Endodermal cell (in vitro differentiated cells): ENCODE measurements at places on chromosomes 7 and 10. TPM values are rescaled to one million over a fixed set of nuclear protein-coding genes. Genes with fewer than 3 reads are reported as not detected.

PILRA gene
- total RNA-seq: 0.66 and 2.1 TPM in 2 replicates

LIPM gene
- not detected in 3 replicates for total RNA-seq

AGMO gene
- total RNA-seq: 0.23 TPM in 1 of 3 replicates, not detected in the others

TUBAL3 gene
- not detected in 2 replicates for total RNA-seq

ELFN1 gene
- 3.8 and 5.0 TPM in 2 replicates for total RNA-seq

IGF2BP3 gene
- 66.2 to 114 TPM (median 106 TPM) in 3 replicates for total RNA-seq

ABCC2 gene
- total RNA-seq: 0.28 to 0.90 TPM (median 0.40 TPM) in 3 replicates

NPTX2 gene
- 0.53 to 1.1 TPM (median 0.65 TPM) in 3 replicates for total RNA-seq

BLNK gene
- not detected in 2 replicates for total RNA-seq

CLEC5A gene
- not detected in 3 replicates for total RNA-seq

AKR1C3 gene
- 12.0 to 29.5 TPM (median 28.9 TPM) in 3 replicates for total RNA-seq

BTRC gene
- 22.4 to 38.2 TPM (median 36.3 TPM) in 3 replicates for total RNA-seq

SFTPA1 gene
- not detected in 3 replicates for total RNA-seq

ZNF853 gene
- total RNA-seq: 9.0 to 17.2 TPM (median 17.0 TPM) in 3 replicates

NYAP1 gene
- 7.2 and 9.3 TPM in 2 replicates for total RNA-seq

ALOX5 gene
- 0.63 and 1.1 TPM in 2 replicates for total RNA-seq

CYP2E1 gene
- 0.77 to 0.99 TPM in 2 of 3 replicates, not detected in the other for total RNA-seq

SLC26A3 gene
- total RNA-seq: not detected in 3 replicates

NUTM2A gene
- 0.28 to 0.95 TPM (median 0.46 TPM) in 3 replicates for total RNA-seq

IFIT2 gene
- total RNA-seq: 0.13 TPM in 1 of 3 replicates, not detected in the others

MBLAC1 gene
- total RNA-seq: 1.4 to 2.1 TPM (median 1.4 TPM) in 3 replicates

DLX5 gene
- not detected in 3 replicates for total RNA-seq

HSPA12A gene
- 9.7 to 16.9 TPM (median 15.4 TPM) in 3 replicates for total RNA-seq

CUZD1 gene
- total RNA-seq: not detected in 3 replicates

ATOH7 gene
- 0.46 to 1.5 TPM (median 0.67 TPM) in 3 replicates for total RNA-seq

CLCN1 gene
- total RNA-seq: 0.13 TPM in 1 of 3 replicates, not detected in the others

SPDYE9 gene
- total RNA-seq: not detected in 2 replicates

IL6 gene
- 0.61 to 0.64 TPM in 2 of 3 replicates, not detected in the other for total RNA-seq

GDF2 gene
- not detected in 2 replicates for total RNA-seq

CFAP69 gene
- total RNA-seq: 2.4 and 4.9 TPM in 2 replicates

STAG3 gene
- total RNA-seq: 0.95 to 2.8 TPM (median 1.2 TPM) in 3 replicates

CYP3A4 gene
- not detected in 3 replicates for total RNA-seq

THSD7A gene
- 0.73 and 0.86 TPM in 2 replicates for total RNA-seq

THAP5 gene
- total RNA-seq: 23.8 to 30.2 TPM (median 23.8 TPM) in 3 replicates

SEMA3C gene
- 0.09 to 0.54 TPM in 2 of 3 replicates, not detected in the other for total RNA-seq

PITRM1 gene
- total RNA-seq: 39.9 and 45.3 TPM in 2 replicates

SLC13A1 gene
- total RNA-seq: not detected in 3 replicates

PRRT4 gene
- total RNA-seq: 0.14 and 0.18 TPM in 2 replicates

IFIT1B gene
- total RNA-seq: not detected in 2 replicates

MOGAT3 gene
- 1.0 to 2.0 TPM (median 1.3 TPM) in 3 replicates for total RNA-seq

CPEB3 gene
- 1.3 to 1.8 TPM (median 1.6 TPM) in 3 replicates for total RNA-seq

TDRD1 gene
- total RNA-seq: 0.15 TPM in 1 of 3 replicates, not detected in the others

FAM25A gene
- not detected in 2 replicates for total RNA-seq

POLR2J2 gene
- 7.2 to 15.5 TPM (median 15.1 TPM) in 3 replicates for total RNA-seq

GJC3 gene
- total RNA-seq: 1.4 and 1.5 TPM in 2 replicates

AMZ1 gene
- 1.1 and 1.6 TPM in 2 replicates for total RNA-seq

CCT6A gene
- 227 and 230 TPM in 2 replicates for total RNA-seq

MSMB gene
- 1.7 to 2.4 TPM (median 2.0 TPM) in 3 replicates for total RNA-seq

MSS51 gene
- total RNA-seq: 2.5 and 4.0 TPM in 2 replicates

ELOVL3 gene
- 0.26 TPM in 1 of 3 replicates, not detected in the others for total RNA-seq

IFIT1 gene
- total RNA-seq: 0.59 and 0.63 TPM in 2 replicates

HTR7 gene
- 0.59 and 0.70 TPM in 2 replicates for total RNA-seq
